ENCODE measurements at places on chromosomes 12 and 14.

GRCh38 chr14:55938249-55938791, 179.9 kb upstream of the PELI2 start:
- DNase-seq, result peak; percentile 10

DNA sequence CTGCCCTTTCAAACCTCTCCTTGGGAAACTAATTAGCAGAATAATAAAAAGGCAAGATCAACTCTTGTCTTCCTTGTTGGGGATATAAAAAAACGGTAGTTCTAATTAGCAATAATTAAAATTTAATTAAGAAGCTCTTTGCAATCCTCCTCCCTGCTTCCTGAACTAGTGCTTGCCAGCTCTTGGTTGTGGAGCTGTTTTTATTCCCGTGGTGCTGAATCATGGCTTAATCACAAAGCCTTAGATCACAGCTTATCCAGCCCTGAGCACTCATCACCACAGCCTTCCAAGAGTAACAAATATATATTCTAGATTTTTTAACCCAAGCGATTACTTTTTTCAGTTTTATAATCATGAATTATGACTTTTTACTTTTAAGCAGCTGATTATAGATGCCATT, 63.2 kb upstream of the INSM2 start:
- DNase-seq, result no peak

GRCh38 chr12:18304609-18305008, 43.3 kb downstream of the PIK3C2G start:
- no peak for DNase-seq

- no peak for DNase-seq
Measured at GRCh38 chr12:129830796-129831195, 73.0 kb downstream of the TMEM132D start.

GRCh38 chr12:98669751-98670150, 24.7 kb downstream of the APAF1 start:
- no peak for DNase-seq

GRCh38 chr12:85662207-85662602, 174.0 kb downstream of the RASSF9 start:
- no peak for DNase-seq

DNA sequence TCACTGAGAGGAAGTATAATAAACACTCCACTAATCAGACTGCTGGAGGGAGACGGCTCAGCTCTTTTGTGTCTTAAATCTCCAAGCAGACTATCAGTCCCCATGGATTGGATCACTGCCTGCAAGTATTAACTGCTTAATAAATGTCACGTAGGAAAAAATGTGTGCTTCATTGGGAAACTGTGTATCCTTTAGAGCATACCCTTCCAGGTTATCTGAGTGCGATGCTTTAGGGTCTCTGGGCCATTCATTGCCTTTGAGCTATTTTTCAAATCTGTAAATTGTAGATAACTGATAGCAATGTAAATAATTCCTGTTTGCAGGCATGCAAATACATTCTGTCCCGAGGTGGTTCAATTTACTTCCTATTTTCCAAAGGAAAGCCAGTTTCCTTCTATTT, 45.0 kb upstream of the VASH1 start:
- DNase-seq, result no peak

DNA sequence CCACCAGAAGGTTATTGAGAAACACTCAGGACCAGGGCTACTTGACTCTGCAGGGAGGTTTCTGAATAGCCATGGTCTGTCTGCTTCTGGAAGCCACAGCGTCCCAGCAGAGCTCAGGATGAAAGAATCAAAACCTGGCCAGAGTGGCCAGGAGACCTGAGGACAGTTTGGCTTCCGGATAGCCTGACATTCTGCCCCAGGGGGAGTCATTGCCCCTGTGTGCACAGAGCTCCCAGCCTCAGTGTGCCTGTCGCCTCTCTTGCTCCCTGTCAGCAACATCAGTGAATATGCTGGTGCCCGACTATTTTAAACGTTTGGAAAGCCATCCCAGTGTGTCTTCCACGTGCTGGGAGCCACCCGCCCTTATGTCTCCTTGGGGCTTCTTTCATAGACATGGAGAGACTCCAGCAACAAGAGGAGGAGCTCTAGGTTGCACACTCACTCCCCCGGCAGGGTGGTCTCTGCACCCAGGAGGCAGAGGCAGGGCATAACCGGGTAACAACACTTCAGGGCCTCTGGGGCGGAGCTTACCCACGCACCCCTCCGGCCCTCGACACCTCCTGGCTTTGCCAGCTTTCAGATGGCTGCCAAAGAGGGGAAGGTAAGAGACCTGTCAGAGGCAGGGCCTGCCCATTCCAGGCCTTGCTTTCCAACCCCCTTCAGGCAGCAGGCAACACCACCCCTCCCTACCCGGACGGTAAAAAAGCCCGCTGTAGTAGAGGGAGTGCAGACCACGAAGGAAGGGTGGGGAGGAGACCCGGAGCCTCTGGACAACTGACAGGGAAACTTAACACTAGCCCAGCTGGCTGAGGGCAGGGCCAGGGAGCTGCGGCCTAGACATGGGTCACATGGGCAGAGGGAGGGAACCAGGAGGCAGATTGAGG, 19.0 kb upstream of the SLC6A12 start:
- peak; percentile 73 for DNase-seq

GRCh38 chr12:68611094-68611805, 551 bp downstream of the RAP1B start:
- peak; percentile 24 for DNase-seq

- peak; percentile 18 for DNase-seq
Measured at GRCh38 chr14:75636100-75636692, 24.5 kb downstream of the ERG28 start.

DNA sequence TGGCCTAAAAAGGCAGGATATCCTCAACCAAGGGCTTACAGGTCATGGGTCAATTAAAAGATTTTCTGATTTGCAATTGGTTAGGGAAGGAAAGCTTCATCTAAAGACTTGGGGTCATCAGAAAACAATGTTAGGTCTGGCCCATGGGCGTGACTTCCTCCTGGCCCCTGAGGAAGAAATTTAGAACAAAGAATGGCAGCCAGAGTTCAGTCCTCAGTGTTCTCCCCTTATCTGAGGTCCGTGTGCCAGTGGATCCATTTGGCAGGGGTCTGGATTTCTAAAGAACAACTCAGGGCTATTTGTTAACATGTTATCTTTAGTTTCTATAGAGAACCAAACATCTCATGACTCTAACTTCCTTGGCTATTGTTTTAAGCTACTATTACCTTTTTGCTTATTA, 27.8 kb upstream of the NFYB start:
- no peak for DNase-seq

GRCh38 chr12:90574676-90575075, 380.3 kb downstream of the CCER1 start:
- DNase-seq, result no peak

DNA sequence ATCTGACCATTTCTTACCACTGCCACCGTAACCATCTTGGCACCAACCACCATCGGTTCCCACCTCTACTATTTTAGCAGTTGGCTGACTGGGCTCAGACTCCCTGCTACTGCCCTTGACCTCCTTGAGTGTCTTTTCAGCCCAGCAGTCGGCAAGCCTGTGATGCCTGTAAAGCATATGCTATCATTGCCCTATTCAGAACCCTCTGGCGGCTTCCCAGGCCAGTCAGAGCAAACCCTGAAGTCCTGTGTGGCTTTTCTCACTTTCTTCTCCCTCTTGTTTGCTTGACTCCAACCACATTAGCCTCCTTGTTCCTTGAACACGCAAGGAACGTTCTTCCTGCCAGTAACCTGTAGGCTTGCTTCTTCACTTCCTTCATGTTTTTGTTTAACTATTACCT, 6.2 kb downstream of the IRAK3 start:
- no peak for DNase-seq

DNA sequence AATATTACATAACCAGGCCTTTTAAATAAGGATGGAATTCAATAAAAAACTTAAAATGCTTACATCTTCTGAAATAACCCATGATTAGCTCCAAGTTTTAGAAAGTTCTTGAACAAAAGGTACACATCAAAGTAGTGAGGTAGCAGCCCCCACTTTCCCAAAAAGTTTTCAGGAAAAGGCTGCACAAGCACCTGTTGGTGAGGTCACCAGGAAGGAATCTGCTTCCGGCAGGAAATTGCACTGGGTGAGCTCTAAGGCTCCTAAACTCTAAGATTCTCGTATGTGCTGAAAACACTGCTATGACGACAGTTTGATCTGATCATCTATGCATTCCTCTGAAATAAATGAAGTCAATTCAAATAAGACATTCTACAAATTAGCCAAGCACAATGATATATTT, 34.3 kb upstream of the TTC7B start:
- no peak for DNase-seq

DNA sequence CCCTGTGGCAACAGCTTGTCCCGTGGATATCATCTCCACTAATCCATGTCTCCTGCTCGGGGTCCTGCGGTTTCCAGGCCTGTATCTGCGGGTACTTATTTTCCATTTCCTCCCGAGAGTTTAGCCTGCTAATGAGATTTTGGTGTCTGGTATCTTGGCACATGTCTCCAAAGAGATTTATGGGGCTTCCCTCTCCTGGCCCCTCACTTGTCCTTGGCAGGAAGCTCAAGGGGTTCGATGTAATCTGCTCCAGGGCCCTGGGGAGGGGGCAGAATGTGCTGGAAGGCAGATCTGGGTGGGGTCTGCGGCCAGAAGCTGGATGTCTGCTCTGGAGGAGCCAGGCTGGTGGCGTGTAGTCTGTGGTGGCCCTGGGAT, 85.7 kb downstream of the KIF26A start:
- DNase-seq, result no peak

GRCh38 chr12:41795910-41796309, 348.8 kb downstream of the GXYLT1 start:
- no peak for DNase-seq

DNA sequence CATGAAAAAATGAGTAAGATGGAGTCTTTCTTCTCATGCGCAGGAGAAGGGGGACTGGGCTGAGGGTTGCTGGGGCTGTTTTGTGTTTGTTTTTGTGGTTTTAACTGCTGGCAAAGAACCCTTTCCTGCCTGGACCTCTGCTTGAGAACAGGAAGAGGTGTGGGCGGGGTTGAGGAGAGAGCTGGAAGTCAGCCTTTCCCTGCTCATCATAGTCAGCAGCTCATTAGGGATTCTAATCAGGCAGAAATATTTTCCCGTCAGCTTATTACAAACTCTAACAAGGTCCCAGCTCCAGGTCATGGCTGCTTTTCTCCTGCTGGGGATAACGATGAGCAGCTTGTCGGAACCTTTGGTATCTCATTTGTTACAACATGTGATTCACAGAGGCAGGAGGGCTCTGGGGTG, 185.0 kb upstream of the NRXN3 start:
- peak; percentile 60 for DNase-seq

- DNase-seq, result no peak
Measured at GRCh38 chr14:90651271-90651804, 164.9 kb downstream of the TTC7B start.

DNA sequence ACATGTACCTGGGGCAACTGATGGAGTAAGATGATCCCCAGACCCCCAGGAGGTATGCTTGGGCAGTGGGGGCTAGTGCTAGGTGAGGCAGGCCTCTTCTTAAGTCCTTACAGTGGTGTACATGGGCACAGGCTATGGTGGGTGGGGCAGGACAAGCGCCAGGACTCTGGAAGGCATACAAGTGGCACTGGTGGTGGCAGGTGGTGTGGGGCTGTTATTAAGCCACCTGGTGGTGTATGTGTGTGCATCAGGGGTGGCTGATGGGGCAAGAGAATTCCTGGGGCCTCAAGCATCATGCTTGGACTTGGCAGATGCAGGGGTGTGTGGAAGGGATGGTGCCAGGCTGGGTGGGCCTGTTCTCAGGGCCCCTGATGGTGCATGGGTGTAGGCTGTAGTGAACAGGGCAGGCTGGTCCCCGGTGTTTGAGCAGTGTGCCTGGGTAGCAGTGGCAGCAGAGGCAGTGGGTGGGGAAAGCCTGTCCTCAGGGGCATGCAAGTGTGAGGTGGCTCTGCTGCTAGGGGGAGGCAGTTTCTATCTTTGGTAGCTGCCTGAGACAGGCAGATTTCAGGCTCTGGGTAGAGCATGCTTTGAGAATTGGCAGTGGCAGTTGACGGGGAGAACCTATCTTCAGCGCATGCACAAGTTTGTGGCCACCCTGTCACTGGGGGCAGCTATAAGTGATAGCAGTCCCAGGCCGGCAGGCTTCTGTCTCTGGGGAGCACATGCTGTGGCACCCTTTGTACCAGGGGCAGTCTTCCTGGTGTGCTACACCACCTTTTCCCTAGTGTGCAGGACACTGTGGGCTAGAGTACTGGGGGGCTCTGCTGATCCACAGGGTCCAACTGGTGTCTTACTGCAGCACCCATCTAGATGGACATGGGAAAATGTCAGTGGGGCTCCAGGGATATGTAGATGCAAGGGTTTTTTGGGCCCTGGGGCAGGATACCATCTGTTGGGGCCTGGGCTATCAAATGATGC, 52.6 kb upstream of the ABCD2 start:
- no peak for DNase-seq

DNA sequence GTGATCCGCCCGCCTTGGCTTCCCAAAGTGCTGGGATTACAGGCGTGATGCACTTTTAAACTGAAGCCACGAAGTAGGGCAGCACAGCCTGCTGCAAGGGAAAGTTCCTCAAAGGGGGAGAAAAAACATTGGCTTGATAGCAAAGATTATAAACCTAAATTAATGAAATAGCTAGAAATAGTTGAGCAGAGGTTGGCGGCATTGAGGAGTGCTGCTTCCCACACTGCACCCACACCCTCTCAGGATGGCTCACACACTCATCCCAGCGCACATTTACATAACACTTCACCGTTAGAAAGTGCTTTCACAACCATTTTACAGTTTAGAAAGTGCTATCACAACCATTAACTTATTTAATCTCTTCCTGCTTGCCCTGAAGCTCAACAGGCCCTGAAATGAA, 44.4 kb upstream of the TCL1A start:
- no peak for DNase-seq

GRCh38 chr14:103456167-103456835, 66.3 kb downstream of the CKB start:
- no peak for DNase-seq

DNA sequence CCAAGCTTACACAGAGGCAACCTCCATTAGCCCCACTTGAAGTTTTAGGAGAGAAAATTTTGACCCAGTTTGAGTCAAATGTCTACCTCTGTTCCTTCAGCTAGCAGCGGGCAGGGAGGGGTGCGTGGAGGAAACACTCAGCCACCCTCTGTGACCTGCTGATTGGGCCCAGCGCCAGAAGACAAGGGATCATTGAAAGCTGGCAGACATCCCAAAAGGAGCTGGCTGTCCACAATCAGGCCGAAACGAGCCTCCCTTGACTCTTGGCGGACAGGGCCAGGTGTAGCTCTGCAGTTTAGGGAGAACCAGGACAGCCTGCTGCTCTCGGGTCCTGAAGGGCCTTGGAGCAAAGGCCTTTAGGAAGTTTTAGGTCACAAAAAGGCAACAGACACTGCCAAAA, 41.3 kb downstream of the CD9 start:
- DNase-seq, result no peak

GRCh38 chr12:19191563-19191962, 62.0 kb downstream of the PLEKHA5 start:
- no peak for DNase-seq

Measured in NCI-H2171 (cell line).